ENCODE measurements at places on chromosomes 11 and 22.

DNA sequence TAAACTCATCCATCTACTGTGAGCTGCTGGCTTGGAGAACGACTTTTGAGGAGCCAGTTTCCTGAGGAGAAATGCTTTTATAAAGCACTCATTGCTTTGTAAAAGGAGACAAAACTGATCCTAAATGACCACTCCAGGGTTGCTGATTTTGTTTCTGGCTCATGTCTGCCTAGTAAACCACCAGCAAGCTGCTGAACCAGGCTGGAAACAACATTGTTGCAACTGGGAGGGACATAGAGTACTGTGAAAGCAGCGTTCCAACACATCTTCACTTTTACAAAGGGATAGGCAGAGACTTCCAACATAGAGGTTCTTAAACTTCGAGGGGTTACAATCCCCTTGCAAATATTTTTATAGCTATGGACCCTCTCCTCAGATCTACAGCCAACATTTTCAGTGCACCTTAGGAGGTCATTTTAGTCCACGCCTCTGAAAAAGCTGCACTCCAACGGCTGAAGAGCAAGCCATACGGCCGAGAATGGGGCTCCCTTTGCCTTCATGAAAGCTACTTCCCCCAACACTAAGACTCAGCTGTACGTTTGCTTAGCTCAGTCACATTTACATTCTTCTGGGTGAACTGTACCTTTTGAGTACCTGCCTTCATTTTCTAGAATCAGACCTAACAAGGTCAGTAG, 54.7 kb downstream of the PANX1 start:
- no peak for DNase-seq

GRCh38 chr11:12900496-12900895, 108.6 kb upstream of the RASSF10 start:
- DNase-seq, result no peak

DNA sequence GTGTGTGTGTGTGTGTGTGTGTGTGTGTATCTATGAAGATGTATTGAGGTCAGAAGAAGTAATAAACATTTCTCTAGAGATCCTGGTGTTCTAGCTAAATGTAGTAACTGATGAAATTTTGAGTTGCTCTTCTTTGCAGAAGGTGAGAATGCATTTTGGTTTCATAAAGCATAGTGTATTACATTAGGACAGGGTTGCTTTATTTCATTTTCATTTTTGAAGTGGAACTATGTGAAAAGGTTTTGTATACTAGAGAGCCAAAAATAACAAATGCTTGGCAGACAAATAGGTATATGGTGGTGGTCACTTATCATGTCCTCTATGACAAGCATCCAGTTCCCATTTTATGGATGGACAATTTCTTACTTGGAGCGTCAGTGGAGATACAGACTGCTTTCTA, 99.0 kb downstream of the CASP12 start:
- no peak for DNase-seq

DNA sequence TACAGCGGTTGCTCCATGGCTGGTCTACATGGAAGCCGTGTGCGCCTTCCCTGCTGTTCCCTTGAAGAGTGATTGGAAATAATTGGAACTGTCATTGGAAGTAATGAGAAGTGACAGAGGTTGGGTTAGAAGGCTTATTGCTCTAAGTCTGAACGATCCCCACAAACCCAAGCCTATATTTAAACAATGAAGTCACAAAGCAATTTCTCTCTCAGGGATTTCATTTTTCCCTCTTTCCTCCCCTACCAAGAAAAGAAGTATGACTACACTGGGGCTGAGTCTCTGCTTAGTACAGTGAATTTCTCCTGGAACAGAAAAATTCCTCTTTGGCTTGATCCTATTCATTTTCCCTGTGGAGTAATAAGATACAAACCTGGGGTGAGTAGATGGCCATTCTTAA, 7.8 kb downstream of the CLMP start:
- no peak for DNase-seq

- no peak for DNase-seq
These were observed 39.2 kb upstream of the HMGXB4 start for GRCh38 chr22:35218079-35218478.

DNA sequence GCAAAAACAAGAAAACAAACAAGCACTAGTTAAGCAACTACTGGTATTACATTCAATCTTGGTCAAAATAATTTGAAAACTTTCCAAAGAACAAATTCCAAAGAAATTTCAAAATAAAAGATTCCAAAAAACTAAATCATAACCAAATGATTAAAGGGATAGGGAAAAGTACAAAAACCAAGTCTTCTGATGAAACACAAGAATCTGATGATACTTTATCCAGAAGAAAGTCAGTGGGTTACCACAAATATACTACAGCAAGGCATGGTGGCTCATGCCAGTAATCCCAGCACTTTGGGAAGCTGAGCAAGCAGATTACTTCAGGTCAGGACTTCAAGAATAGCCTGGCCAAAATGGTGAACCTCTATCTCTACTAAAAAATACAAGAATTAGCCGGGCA, 59.1 kb downstream of the NUP98 start:
- no peak for DNase-seq

DNA sequence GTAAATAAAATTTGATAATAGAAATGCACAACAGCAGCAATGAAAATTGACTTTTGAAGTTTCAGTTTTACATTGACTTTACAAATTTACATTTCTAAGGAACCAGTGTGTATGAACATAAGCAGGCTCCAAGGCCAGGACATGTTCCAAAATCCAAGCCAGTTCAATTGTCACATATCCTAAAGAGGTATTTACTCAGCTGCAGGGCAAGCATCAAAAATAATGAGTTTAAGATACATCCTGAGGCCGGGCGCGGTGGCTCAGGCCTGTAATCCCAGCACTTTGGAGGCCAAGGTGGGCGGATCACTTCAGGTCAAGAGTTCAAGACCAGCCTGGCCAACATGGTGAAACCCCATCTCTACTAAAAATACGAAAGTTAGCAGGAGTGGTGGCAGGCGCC, 39.0 kb upstream of the AKIP1 start:
- DNase-seq, result no peak

GRCh38 chr11:10858439-10859325, 829 bp upstream of the ZBED5 start:
- peak; percentile 75 for DNase-seq

GRCh38 chr11:43067681-43068080, 244.1 kb upstream of the API5 start:
- no peak for DNase-seq

- DNase-seq, result no peak
These were observed 99.2 kb downstream of the TP53I11 start for GRCh38 chr11:44851496-44851895.

DNA sequence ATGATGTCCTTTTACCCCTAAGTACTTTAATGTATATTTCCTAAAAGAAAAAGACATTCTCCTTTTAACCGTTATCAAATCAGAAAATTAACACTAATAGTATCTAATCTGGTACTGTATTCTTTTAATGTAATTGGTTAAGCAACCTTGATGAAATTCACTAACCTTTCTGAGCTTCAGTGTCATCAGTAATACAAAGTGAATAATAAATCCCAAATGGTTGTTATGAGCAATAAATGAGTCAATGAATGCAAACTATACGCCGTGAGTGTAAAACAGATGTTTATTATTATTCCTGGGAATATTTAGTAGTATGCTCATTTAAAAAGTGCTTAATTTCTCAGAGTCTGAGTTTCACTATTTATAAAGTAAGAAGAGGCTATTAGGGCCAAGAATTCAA, 21.5 kb downstream of the UEVLD start:
- DNase-seq, result no peak

GRCh38 chr22:20205964-20206708, 55.3 kb upstream of the CCDC188 start:
- no peak for DNase-seq

- no peak for DNase-seq
These were observed 26.9 kb downstream of the MICAL3 start for GRCh38 chr22:17997456-17997855.

DNA sequence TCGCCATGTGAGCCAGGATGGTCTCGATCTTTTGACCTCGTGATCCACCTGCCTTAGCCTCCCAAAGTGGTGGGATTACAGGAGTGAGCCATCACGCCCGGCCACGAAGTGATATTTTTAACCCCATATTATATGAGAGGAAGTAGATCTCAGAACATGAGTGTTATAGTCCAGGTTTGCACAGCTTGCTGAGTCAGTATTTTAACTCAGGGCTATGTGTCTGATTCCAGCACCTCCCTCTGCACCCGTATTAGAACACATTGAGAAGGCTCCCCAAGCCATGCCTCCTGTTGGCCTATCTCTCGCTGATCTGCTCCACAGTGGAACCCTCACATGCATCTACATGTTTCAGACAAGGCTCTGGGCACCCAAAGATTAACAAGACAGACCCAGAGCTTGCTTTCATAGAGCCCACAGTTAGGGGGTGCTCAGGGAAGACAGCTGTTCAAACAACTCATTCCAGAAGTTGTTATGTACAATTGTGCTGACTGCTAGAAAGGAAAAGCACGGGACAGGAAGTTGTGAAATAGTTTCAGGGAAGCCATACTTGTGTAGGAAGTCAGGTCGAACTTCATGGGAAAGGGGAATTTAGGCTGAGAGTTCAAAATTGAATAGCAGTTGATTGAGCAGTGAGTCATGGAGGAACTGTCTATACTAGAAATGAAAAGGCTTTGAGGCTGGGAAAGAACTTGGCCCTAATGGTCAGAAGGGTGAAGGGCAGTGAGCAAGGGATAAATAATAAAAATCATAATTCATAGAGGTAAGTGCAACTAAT, 49.3 kb upstream of the CLPB start:
- no peak for DNase-seq

- DNase-seq, result no peak
These were observed 5.1 kb downstream of the MOB2 start for GRCh38 chr11:1481483-1481825.

GRCh38 chr22:43113526-43114251, 3.1 kb downstream of the BIK start:
- DNase-seq, result no peak

- no peak for DNase-seq
These were observed 23.0 kb downstream of the MRPL48 start for GRCh38 chr11:73810637-73811036.

- no peak for DNase-seq
These were observed 44.0 kb downstream of the GRAMD1B start for GRCh38 chr11:123473941-123474677.

DNA sequence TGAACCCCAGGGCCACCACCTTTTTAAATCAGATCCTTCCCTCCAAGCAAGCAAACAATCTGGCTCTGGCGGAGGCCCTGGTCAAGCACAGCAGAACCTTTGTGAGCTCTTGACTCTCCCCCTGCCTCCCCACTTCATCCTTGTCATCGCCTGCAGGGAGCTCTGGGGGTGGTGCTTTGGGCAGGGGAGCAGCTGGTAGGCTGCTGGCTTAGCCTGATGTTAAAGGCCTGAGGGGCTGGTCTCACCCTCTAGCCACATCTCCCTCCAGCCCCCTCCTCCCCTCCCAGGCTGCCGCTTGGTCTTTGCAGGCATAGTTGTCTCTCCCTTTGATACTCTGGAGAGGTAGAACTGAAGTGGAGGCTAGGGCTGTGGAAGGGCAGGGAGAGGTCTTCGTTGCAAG, 50.9 kb downstream of the THAP12 start:
- no peak for DNase-seq

DNA sequence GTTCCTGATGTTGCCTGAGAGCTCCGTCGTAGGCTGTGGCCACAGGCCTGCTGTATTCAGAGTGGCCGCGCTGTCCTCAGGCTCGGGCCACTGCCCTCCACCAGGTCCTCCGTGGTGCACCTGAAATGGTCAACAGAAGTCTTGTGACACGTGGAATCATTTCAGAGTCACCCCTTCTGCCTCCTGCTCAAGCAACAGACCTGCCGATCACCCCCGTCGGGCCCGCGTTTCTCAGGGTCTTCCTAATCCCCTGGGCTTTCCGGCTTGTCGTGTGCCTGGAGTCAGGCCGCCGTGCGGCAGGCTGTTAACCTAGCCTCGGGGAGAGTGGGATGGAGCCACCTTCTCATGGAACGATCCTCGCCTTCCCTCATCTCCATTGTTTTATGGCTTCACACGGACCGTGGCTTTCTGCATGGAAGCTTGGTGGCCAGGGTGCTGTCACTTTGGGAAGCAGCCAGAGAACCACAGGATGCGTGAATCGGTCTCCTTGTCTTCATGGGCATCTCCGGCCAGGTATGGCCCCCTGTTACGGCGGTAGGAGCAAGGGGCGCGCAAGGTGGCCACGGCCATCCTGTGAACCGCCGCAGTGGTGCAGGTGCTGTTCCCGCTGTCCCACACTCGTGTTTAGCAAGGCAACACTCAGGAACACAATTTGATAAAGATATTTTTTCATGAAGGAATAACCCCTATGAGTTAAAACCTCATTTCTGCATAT, 24.1 kb downstream of the NADSYN1 start:
- no peak for DNase-seq

DNA sequence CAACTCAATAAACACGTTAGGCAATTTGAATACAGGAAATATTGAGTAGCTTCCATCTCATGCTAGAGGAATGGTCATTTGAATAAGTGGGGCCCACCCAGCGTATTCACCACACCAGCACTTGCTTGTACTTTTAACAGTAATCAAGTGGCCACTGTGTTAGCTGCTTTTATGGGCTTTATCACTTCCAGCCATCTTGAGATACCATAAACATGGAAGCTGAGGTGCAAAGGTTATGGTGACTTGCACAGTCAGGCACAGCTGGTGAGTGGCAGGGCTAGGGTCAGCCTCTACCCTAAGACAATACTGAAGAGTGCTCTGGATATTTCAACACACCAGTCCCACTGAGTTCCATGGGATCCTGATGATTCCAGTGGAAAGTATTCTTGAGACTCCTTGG, 6.7 kb downstream of the JOSD1 start:
- no peak for DNase-seq

- DNase-seq, result no peak
These were observed 7.7 kb upstream of the MMP12 start for GRCh38 chr11:102882389-102883024.

DNA sequence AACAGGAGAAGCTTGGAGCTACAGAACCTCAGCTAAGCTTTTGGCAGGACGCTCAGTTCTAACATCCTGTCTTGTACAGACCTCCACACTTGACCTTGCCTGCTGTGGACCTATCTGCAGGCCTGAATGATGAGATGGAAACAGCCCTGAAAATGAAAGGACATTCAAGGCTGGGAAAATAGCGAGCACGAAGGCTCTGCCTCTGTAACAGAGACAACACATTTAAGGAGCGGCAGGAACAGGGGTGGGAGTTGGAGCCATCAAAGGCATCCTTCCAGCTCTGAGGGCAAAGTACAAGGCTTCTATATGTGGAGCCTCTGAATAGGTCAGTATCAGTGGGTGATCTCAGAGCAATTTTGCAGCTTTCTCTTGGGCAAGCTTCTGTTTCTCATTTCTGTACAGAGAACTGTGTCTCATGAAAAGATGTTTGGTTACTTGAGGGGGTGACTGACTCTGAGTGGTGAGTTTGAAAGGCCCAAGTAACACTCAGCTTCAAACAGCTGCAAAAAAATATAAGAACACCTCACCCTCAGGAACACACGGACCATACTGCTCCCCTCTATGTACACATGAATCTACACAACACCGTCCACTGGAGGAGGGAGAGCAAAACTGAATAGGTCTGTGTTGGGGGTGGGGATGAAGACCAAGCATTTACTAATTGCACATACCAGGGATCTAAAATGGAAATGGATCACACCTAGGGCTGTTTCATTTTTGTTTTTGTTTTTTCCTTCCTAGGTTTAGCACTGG, 101.6 kb downstream of the CCDC81 start:
- DNase-seq, result no peak

All from renal cortex interstitium (tissue), 15 donors.